T-helper 17 cell (primary cell): ENCODE measurements at places on chromosomes 12 and 14.

DNA sequence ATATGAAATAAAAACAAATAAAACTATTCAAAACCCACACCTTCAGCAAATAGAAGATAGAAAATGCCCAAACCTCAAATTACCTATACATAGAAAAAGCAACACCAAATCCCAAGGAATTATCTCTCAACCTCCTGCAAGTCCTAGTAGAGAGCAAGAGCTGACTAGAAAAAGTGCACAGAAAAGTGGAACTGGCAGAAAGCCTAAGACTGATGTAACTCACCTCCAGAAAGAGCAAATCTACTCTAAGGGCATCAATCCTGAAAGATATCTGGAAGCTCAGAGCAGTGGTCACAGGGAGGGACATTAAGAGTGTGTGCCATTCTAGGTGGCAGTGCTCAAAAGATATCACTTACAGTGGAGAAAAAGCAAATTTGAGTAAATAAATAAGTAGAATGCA, 62.1 kb upstream of the PLEKHG7 start:
- no peak for DNase-seq

- DNase-seq: no peak
Measured at GRCh38 chr12:85630851-85631250, 205.4 kb downstream of the RASSF9 start.

- no peak for DNase-seq
Measured at GRCh38 chr12:70983692-70984091, 63.2 kb upstream of the PTPRR start.

GRCh38 chr12:25364529-25365339, 114.0 kb upstream of the KRAS start:
- no peak for DNase-seq

- DNase-seq: peak; percentile 57
Measured at GRCh38 chr12:3752096-3752709, 706 bp downstream of the CRACR2A start.
